Left ventricle myocardium inferior (tissue), 1 donor: ENCODE measurements at places on chromosomes 1 and 21. TPM values are rescaled to one million over a fixed set of nuclear protein-coding genes. Genes with fewer than 3 reads are reported as not detected.

GRCh38 chr1:101632548-101633272 is 364.0 kb downstream of the OLFM3 start:
- no peak for DNase-seq

- DNase-seq, result no peak
These were observed 344.0 kb upstream of the USP24 start for GRCh38 chr1:55559161-55559611.

DNA sequence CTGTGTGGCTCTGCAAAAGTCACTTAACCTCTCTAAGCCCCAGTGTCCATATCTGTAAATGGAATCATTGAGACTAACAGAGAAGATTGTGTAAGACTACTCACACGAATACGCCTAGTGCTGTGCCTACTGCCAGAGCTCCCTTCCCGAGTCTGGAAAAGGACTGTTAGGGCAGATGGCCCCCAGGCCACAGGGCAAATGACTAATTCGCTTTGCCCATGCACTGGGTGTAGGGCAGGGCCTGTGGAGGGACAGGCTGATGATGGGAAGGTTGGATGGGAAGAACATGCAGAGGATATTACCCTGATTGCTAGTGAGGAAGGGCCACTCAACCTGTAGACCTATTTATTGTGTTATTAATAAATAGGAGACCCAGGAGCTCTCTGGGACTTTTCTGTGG is 4.2 kb upstream of the GPR61 start:
- DNase-seq, result no peak

GRCh38 chr1:60969971-60970509 is 112.3 kb upstream of the NFIA start:
- no peak for DNase-seq

Gene HIVEP3
- 5.7 TPM for total RNA-seq

Gene GNG4
- total RNA-seq, result 0.11 TPM

Gene ADAM30
- total RNA-seq, result not detected

Gene OLIG2
- total RNA-seq, result not detected

Gene SH3BGR
- total RNA-seq, result 103 TPM

Gene NGF
- total RNA-seq, result 5.3 TPM
